ENCODE measurements at places on chromosomes 13 and 19.

DNA sequence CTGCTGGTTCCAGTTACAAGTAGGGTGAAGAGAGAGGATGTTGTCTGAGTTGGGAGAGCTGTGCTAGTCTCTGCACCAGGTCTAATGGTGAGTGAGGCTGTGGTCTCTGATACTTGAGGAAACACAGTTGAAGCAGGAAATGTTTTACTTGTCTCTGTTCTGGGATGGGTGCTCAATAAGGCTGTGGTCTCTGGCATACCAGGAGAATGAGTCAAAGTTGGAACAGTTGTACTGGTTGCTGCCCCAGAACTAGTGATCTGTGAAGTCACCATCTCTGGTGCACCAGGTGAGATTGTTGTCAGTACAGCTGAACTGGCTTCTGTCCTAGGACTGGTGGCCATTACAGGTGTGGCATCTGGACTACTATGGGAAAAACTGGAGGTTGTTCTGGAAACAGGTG is 74.7 kb downstream of the MUC16 start:
- no peak for DNase-seq

GRCh38 chr13:48246102-48246501 is 13.1 kb downstream of the ITM2B start:
- no peak for DNase-seq

GRCh38 chr13:104898484-104898883 is 1637.0 kb downstream of the EFNB2 start:
- no peak for DNase-seq

DNA sequence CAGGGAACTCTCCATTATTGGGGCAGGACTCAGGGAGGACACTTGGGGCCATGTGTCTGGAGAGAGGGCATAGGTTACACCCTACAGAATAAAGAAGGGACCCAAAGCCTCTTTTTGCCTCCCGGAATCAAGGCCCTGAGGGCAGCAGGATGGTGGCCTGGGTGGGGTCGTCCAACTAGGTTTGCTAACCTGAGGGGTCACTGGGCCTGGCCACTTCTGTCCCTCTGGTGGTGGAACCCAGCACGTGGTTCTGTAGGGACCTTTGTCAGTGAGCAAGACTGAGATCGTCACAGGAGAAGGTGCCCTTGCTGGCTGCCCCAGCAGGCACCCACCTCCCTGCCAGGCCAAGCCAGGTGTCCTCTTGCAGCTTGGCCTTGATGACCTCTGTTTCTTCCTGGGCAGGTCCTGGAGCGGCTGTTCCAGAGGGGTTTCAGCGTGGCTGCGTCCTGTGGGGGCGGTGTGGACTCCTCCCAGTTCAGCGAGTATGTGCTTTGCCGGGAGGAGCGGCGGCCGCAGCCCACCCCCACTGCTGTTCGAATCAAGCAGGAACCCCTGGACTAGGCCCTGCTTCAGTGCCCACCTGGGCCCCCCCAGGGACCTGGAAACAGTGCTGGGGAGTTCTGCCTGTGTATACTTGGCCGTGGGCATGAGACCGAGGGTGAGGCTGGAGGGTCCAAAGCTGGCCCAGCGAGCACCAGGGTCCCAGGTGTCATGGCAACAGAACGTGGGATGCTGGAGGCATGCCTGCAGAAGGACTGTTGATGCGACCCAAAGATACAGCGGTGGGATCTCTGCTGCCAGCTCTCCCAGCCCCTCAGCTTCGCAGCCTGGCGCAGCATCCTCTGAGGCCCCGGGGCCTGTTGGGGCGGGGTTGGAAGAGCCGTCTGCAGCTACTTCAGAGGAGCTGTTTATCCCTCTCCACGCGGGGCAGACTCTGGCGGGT is 16.0 kb downstream of the KCTD15 start:
- no peak for DNase-seq

- no peak for DNase-seq
Observed at GRCh38 chr13:100825557-100825956, 151.0 kb upstream of the TMTC4 start.

GRCh38 chr19:43504426-43505185 is at the start of gene PHLDB3:
TSS of gene PHLDB3 (minus strand) at chr19:43504746. CDS start at chr19:43504118, 628 bp downstream.
- no peak for DNase-seq

- peak; percentile 27 for DNase-seq
Observed at GRCh38 chr19:4730740-4731171, 7.1 kb upstream of the DPP9 start.

DNA sequence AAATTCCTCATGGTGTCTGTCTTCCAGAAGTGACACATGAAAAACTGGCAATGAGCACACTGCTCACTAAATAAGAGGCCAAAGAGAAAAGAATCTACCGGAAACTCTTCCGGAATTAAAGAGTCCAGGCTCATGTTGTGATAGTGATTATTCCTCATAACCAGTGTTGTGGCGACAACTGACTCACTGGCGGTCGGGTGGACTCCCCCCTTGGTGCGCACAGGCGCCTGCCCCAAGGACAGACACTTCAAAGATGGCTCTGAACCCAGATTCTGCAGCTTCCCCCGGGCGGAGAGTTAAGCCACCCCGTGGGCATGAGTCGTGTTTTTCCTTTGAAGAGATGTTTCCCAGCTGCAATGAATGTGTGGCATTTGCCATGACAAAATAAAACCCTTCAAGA is 10.3 kb downstream of the IL17D start:
- no peak for DNase-seq

DNA sequence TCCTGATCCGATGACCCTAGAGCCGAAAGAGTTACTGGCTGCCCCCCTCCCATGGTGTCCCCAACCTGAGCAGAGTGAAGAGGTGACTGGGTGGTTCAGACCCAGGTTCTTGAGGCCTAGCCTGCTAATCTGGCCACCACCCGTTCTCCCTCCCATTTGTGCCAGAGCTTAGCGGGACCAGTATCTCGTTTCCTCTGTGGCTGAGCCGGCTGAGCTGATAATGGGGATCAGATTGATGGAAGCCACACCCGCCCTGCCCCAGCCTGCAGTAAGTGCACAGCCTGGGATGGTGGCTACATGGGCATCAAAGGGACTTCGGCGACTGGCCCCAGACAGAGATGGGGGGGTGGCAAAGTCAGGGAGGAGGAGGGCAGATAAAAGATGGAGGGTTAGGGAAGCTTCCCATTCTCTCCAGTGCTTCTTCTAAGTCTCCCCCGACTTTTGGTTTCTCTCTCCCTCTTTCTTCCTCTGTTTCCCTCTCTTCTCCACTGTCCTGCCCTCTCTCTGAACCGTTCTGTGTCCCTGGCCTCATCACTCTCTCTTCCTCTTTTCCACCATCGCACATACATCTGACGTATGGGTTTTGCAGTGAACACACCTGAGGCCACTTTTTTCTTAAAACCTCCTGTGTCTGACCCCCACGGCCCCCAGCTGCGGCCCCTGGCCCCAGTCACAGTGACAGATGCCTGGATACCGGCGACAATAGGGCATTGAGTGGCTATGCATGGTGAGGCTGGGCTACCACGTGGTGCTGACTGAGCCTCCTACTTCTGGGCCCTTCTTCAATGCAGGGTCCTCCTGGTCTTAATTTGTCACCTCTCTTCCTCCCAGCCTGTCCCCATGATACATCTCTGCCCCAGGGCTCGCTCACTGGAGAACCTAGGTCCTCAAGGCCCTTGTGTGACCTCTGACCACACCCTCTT is 2.4 kb downstream of the ELAVL3 start:
- no peak for DNase-seq

DNA sequence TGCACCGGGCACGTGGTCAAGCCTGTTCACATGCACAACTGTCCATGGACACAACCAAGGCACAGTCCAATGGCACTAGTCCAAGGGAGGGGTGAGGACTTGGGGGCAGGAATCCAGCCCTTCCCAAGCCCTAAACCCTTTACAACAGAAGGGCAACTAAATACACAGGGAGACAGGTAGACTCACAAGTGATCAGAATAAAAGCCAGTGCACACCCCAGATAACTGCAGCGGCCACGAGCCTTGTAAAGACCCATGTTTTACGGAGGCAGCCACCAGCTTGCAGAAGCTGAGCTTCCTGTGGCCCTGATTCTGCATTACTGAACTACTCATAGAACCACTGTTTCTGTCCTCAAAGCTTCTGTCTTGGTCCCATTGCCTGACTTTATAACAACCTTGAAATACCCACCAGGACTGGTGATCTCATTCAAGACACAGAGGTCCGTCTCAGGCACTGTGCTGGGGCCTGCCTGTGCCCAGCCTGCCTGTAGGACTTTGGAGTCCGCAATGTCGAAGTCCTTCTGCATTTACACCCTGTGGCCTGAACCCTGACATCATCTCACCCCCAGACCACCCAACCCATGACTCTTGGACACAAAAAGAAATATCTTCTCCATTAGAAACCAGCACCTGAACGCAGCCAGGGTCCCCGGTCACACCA is 181.2 kb downstream of the COL4A1 start:
- DNase-seq: no peak

- no peak for DNase-seq
Observed at GRCh38 chr19:55591555-55591954, 7.8 kb downstream of the FIZ1 start.

DNA sequence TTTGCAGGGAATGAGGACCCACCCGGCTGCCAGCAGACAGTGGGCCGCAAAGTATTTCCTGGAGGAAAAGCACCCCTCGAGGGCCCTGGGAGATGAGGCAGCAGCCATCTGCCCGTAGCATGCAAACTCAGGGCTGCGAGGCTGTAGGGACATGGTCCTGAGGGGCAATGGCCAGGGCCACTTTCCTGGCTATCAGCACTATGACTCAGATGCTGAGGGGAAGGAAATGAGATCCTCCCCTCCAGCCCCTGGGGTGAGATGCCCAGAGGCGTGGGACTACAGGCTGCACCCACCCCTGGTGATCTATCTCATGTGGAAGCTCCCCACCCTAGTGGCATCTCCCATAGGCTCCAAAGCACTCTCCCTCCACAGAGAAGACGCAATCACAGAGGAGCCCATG is 80.1 kb downstream of the SLC7A1 start:
- no peak for DNase-seq

GRCh38 chr13:42594481-42595252 is 20.7 kb downstream of the TNFSF11 start:
- peak; percentile 25 for DNase-seq

- DNase-seq: no peak
Observed at GRCh38 chr13:102017248-102017647, 384.6 kb downstream of the FGF14 start.

- DNase-seq: no peak
Observed at GRCh38 chr19:23917856-23918255, 3.2 kb downstream of the ZNF726 start.

Measured in stimulated activated CD8-positive, alpha-beta memory T cell treated with anti-CD3 and anti-CD28 coated beads, Interleukin-15, amount 100 ng/mL, for 1 hour (primary cell).